Right cardiac atrium (tissue), 5 donors: ENCODE measurements at places on chromosomes 16 and 17. TPM values are rescaled to one million over a fixed set of nuclear protein-coding genes. Genes with fewer than 3 reads are reported as not detected.

DNA sequence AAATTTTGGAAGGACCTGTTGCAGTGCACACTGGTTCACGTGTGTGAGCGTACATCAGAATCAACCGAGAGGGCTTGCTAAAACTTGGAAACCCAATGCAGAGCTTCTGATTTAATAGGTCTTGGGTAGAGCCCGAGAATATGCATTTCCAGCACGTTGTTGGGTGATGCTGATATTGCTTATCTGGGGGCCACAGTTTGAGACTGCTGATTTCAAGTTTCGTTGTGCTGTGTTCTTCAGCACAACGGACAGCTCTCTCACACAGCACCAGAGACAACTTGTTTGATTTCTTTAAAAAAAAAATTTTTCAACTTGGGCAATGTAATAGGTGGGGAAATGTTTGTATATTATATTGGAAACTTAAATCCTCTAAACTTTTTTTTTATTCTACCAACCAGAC, 9.4 kb downstream of the OR4D2 start:
- no peak for DNase-seq

- no peak for DNase-seq
Measured at GRCh38 chr17:14838567-14838966, 426.6 kb downstream of the PMP22 start.

- DNase-seq: no peak
Measured at GRCh38 chr16:1395444-1396031, 19.0 kb downstream of the UNKL start.

- DNase-seq: peak; percentile 67
Measured at GRCh38 chr17:1107777-1108477, 71.9 kb downstream of the ABR start.

DNA sequence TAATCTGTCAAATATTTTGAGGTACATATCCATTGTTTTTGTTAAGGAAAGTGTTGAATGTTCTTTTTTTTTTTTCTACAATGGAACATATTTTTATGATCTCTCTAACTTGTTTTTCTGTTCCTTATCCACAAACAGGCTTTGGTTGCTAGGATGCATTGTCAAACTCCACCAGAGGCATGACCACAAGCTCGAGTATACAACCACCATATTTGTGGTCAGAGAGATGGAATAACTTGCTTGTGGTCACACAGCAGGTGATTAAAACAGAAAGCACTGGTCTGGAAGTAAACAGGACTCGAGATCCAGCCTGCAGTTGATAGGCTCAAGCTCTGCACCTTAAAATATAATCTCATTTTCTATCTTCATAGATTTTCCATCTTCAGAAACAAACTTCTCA, 105.8 kb upstream of the ADAMTS18 start:
- DNase-seq: no peak

DNA sequence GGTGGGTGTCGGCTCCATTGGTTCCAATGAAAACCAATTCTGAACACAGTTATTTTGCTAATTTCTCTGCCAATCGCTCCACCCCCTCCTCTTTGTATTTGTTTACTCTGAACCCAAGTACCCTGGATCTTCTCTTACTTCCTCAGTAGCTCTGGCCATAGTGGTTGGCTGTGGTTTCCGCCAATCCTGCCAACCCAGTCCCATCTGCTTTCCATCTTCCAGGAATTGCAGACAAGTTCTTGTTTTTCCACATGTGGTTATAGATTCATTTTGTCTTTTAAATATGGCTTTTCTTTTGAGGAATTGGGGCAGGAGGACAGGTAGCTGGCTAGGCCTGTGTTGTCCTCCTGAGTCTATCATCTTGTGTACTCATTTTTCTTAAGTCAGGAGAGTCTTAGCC, 92.0 kb downstream of the CYLD start:
- DNase-seq: no peak

- DNase-seq: no peak
Measured at GRCh38 chr16:27698746-27699145, 148.8 kb downstream of the KATNIP start.

DNA sequence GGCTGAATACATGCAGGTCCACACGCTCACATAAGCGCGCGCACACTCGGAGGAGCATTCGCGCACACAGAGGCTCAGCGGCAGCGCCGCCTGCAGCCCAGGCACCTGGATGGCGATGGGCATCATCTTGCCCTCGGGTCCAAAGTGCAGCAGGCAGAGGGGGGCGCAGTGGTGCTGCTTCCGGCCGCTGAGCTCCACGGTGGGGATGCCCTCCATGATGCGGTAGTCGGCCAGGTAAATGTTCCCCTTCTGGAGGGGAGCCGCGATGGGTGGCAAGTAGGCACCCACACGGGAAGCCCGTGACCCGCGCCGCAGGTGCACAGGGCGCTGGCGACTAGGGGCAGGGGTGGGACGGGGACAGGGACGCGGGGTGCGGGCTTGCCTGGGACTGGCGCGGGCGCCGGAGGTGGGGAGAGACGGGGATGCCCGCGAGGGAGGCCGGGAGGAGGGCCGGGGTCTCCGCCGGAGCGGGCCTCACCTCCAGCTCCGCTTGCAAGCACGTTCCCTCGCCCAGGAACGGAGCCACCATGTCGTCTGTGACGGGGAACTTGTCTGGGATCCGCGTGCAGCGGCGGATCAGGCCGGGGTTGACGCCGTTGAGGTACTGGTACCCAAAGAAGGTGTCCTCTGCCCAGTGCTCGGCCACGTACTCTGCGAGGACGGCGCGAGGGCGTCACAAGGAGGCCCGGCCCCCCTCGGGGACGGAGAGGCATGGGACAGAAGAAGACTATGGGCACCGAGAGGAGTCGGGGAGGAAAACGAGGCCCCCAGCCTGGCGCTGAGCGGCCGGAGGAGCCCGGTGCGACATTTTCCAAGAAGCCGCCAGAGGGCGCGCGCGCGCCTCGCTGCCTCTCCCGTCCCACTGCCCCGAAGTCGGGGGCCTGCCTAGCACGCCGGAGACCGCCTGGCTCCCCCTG, 8.0 kb downstream of the ALOX12B start:
- DNase-seq: peak; percentile 91

GRCh38 chr16:88282564-88283395, 100.0 kb upstream of the ZNF469 start:
- no peak for DNase-seq

DNA sequence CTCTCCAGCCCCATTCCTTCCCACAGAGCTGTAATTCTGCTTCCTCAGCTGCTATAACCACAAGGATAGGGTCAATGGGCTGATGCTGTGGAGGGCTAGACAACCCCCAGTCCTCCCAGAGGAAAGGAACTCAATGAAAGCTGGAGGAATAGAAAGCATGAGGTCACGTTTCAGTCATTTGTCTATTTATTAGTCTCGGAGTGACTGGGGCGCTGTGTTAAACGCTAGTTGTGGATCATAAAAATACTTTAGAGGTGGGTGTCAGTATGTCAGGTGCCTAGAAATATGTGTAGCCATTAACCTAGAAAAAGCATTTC, 787 bp upstream of the CCL3L1 start:
- DNase-seq: no peak

The TBC1D3I gene
- total RNA-seq: 0.18 TPM
